ENCODE measurements at places on chromosomes 3 and 15. TPM values are rescaled to one million over a fixed set of nuclear protein-coding genes. Genes with fewer than 3 reads are reported as not detected.
A peak's percentile ranks its signal among the peaks of the same experiment; 100 is the strongest.

DNA sequence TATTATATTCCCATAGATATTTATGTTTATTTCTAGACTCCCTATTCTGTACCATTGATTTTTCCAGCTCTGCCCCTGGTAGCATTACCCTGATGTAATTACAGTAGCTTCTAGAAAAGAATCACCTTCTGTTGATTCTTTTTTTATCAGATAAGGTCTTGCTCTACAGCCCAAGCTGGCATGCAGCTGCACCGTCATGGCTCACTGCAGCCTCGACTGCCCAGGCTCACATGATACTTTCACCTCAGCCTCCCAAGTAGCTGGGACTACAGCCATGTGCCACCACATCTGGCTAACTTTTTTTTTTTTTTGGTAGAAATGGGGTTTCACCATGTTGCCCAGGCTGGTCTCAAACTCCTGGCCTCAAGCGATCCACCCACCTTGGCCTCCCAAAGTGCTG, 41.8 kb downstream of the SLC24A1 start:
- H3K4me3 ChIP-seq = no peak overlapping the region
- H3K27me3 ChIP-seq = no peaks in the 10 kb centered on the region
- H3K36me3 ChIP-seq = no peaks in the 10 kb centered on the region
- H3K4me1 ChIP-seq = no peaks in the 10 kb centered on the region
- H3K27ac ChIP-seq = no peak overlapping the region

- H3K4me3 ChIP-seq = no peak overlapping the region
- no peak for DNase-seq
- no peak overlapping the region for H3K27ac ChIP-seq
These were observed 289.5 kb downstream of the GABRG3 start for GRCh38 chr15:27260523-27260922.

GRCh38 chr15:64828985-64829384, 3.5 kb upstream of the PIF1 start:
- no peak overlapping the region for H3K27ac ChIP-seq
- H3K4me3 ChIP-seq = no peak overlapping the region
- H3K4me1 ChIP-seq = peaks cover 3% of the 10 kb centered on the region
- no peaks in the 10 kb centered on the region for H3K27me3 ChIP-seq
- no peak for DNase-seq

DNA sequence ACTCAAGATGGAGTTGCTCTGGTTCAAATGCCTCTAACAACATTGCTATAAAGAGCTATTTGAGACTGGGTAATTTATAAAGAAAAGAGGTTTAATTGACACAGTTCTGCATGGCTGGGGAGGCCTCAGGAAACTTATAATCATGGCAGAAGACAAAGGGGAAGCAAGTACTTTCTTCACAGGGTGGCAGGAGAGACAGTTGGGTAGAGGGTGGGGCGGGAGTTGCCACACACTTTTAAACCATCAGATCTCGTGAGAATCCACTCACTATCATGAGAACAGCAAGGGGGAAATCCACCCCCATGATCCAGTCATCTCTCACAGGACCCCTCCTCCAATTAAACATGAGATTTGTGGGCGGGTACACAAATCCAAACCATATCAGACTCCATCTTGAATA, 30.7 kb downstream of the MAP2K5 start:
- no peaks in the 10 kb centered on the region for H3K36me3 ChIP-seq
- H3K4me3 ChIP-seq = no peak overlapping the region
- no peaks in the 10 kb centered on the region for H3K4me1 ChIP-seq
- DNase-seq = no peak
- no peak overlapping the region for H3K27ac ChIP-seq
- H3K27me3 ChIP-seq = no peaks in the 10 kb centered on the region

DNA sequence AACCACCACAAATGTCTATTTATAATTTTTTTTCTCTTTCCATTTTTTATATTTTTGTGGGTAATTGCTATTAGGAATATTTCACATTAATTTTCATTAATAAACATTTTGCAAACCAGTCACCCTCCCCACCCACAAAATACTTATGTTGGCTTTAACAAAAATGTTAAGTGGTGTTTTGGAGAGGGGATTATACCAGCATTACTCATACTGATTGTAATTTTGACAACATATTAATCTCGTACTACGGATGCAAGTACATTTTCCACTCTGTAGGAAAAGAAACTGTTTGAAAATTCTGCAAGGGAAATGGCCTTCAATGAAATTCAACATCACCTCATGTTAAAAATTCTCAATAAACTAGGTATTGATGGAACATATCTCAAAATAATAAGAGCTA, 58.3 kb downstream of the BCHE start:
- no peaks in the 10 kb centered on the region for H3K27me3 ChIP-seq
- DNase-seq = no peak
- no peak overlapping the region for H3K4me3 ChIP-seq
- H3K27ac ChIP-seq = no peak overlapping the region
- H3K4me1 ChIP-seq = 0 out of 2 replicates have a peak, but pooled peaks cover 3% of the 10 kb centered on the region

- H3K27ac ChIP-seq = no peak overlapping the region
- H3K36me3 ChIP-seq = no peaks in the 10 kb centered on the region
- no peak for DNase-seq
These were observed 3.7 kb downstream of the BOC start for GRCh38 chr3:113214917-113215595.

GRCh38 chr3:24683633-24684384, 189.2 kb upstream of the THRB start:
- no peaks in the 10 kb centered on the region for H3K36me3 ChIP-seq
- H3K27ac ChIP-seq = no peak overlapping the region
- no peaks in the 10 kb centered on the region for H3K4me1 ChIP-seq
- H3K4me3 ChIP-seq = no peak overlapping the region
- H3K27me3 ChIP-seq = no peaks in the 10 kb centered on the region
- no peak for DNase-seq

Gene MASP1
- total RNA-seq = not detected

DNA sequence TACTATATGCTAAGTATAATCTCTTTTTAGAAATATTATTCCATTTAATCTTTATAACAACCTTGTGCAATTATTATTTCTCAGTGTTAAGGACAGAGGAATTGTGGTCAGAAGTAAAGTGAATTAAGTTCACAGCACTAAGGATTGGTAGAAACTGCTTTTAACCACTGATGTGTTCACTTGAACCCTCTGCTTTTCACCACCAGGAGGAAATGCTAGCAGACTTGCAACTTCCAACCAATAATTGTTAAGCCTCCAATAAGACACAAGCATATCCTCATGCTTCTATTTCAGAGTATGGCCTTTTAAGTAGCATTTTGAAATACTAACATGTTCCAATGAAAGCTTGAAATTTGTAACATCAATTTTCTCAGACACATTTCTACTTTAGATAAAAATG, 527.4 kb downstream of the SI start:
- H3K4me3 ChIP-seq = no peak overlapping the region
- H3K27me3 ChIP-seq = no peaks in the 10 kb centered on the region
- H3K27ac ChIP-seq = no peak overlapping the region

Gene PLA2G4E
- 1.4 TPM for total RNA-seq

GRCh38 chr15:31799319-31799714, 231.0 kb upstream of the CHRNA7 start:
- H3K27ac ChIP-seq = no peak overlapping the region
- no peak overlapping the region for H3K4me3 ChIP-seq
- DNase-seq = no peak
- H3K4me1 ChIP-seq = no peaks in the 10 kb centered on the region
- H3K36me3 ChIP-seq = no peaks in the 10 kb centered on the region

Gene ZNF774
- total RNA-seq = 11.9 TPM

DNA sequence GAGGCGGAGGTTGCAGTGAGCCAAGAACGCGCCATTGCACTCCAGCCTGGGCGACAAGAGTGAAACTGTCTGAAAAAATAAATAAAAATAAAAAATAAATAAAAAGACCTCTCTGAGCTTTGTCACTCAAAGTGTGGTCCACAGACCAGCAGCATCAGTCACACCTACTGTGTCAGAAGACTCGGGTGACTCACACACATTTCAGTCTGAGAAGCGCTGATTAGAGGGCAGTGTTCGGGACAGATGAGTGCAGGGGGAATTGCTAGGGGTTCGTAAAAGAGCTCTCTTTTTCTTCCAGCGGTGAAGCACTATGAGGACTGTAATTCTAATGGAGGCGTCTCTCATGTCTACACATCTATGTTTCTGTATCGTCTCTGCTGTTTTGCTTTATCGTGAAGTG, 5.7 kb downstream of the PODXL2 start:
- no peaks in the 10 kb centered on the region for H3K36me3 ChIP-seq
- no peak overlapping the region for H3K4me3 ChIP-seq
- H3K27ac ChIP-seq = no peak overlapping the region
- DNase-seq = no peak
- no peaks in the 10 kb centered on the region for H3K27me3 ChIP-seq

DNA sequence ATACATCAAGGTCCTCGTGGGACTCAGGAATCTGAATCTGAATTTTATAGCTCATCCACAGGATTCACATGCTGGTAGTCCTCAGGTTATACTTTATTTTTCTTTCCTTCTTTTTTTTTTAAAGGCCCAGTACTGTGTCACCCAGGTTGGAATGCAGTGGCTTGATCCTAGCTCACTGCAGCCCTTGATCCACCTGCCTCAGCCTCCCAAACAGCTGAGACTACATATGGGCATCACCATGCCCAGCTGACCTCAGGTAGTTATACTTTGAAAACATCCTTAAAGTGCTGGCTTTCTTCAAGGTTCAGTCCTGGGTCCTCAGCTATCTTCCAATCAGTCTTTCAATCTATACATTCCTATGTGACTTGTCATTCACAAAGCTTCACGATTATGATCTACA, 38.2 kb downstream of the SNX4 start:
- H3K27me3 ChIP-seq = no peaks in the 10 kb centered on the region
- no peak overlapping the region for H3K4me3 ChIP-seq
- no peak for DNase-seq
- H3K36me3 ChIP-seq = peaks cover 1% of the 10 kb centered on the region
- H3K4me1 ChIP-seq = peaks cover 11% of the 10 kb centered on the region

GRCh38 chr3:128730471-128730870, 4.5 kb downstream of the RAB7A start:
- no peaks in the 10 kb centered on the region for H3K27me3 ChIP-seq
- H3K4me3 ChIP-seq = no peak overlapping the region
- H3K27ac ChIP-seq = no peak overlapping the region
- no peaks in the 10 kb centered on the region for H3K36me3 ChIP-seq
- no peak for DNase-seq

Gene ADGRG7
- 4.2 TPM for total RNA-seq

DNA sequence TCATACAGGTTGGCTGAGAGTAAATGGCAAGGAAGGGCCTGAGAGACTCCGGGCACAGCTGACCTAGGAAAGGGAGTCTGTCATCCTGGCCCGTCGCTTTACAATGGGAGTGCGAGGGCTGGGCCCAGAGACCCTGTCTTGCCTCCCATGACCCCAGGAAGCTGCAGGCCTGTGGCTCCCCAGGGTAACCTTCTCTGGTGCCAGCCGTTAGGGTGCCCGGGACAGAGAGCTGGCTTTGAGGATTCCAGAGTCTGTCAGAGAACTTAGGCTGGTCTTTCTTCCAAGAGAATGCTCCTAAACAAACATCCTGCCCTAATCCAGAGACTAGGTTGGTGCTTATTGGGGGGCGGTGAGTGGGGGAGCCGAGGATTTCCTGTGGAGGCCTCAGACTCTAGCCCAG, 18.5 kb downstream of the ZNF710 start:
- H3K4me1 ChIP-seq = no peaks in the 10 kb centered on the region
- H3K36me3 ChIP-seq = no peaks in the 10 kb centered on the region
- H3K27ac ChIP-seq = no peak overlapping the region
- no peak for DNase-seq

DNA sequence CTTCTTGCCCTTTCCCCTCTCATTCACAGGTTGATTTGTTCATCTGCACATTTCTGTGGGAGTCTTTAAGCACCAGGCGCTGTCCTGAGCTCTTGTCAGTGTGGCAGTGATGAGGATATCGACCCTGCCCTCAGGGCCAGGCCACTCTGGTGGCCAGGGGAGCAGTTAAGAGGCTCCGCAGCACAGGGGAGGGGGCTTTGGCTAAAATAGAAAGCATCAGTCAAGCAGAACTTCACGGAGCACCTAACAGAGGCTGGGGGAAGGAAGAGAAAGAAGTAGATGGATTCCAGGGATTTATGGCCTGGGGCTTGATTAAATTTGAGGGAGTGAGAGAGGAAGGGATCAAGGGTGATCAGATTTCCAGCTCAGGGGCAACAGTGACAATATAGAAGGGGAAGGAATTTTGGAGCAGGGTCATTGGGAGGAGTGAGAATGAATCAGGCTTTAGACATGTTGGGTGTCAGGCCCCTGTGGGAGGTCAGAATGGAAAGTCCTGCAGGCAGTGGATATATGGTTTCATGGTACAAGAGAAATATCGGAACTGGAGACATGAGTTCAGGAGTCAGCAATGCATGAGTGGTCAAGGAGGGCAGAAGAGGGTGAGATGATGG, 73.0 kb upstream of the GLCE start:
- no peak overlapping the region for H3K4me3 ChIP-seq
- DNase-seq = no peak
- H3K4me1 ChIP-seq = no peaks in the 10 kb centered on the region
- H3K36me3 ChIP-seq = no peaks in the 10 kb centered on the region
- no peak overlapping the region for H3K27ac ChIP-seq

Gene CYP11A1
- total RNA-seq = 0.56 TPM

- DNase-seq = no peak
- H3K36me3 ChIP-seq = no peaks in the 10 kb centered on the region
- no peak overlapping the region for H3K4me3 ChIP-seq
- H3K27ac ChIP-seq = no peak overlapping the region
- no peaks in the 10 kb centered on the region for H3K4me1 ChIP-seq
- no peaks in the 10 kb centered on the region for H3K27me3 ChIP-seq
These were observed 1.9 kb downstream of the AQP9 start for GRCh38 chr15:58139989-58140522.

- no peak overlapping the region for H3K27ac ChIP-seq
- no peaks in the 10 kb centered on the region for H3K27me3 ChIP-seq
- no peaks in the 10 kb centered on the region for H3K36me3 ChIP-seq
These were observed 41.3 kb upstream of the GRIP2 start for GRCh38 chr3:14581334-14582044.

Gene CPEB1
- 0.82 TPM for total RNA-seq

Gene DNAH12
- 0.45 TPM for total RNA-seq

DNA sequence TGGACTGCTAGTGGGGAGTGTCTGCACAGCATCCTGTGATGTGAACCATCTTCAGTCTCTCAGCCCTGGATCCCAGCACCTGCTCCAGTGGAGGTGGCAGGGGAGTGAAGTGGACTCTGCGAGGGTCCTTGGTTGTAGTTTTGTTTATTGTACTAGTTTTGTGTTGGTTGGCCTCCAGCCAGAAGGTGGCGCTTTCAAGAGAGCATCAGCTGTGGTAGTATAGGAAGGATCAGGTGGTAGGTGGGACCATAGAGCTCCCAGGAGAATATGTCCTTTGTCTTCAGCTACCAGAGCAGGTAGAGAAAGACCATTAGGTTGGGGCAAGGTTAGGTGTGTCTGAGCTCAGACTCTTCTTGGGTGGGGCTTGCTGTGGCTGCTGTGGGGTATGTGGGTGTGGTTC, 20.9 kb downstream of the NEK11 start:
- no peaks in the 10 kb centered on the region for H3K27me3 ChIP-seq
- no peaks in the 10 kb centered on the region for H3K4me1 ChIP-seq
- H3K27ac ChIP-seq = peak overlapping the region; percentile 67
- DNase-seq = no peak

DNA sequence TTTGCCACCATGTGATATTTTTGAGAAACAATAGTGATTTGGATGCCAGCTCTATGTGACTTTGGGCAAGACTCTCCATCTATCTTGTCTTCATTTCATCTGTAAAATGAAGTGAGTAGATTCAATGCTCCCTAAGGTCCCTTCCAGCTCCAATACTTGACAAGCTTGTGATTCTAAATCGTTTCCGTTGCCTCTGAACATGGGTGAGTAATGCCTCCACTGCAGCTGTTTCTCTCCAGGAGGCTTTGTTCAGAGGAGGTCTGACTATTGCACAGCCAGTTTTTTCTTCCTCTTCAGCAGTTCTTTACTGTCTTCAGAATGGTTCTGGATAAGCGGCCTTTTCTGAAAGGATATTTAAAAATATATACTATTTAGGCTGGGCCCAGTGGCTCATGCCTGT, 14.8 kb upstream of the TMOD3 start:
- H3K4me3 ChIP-seq = no peak overlapping the region
- H3K27ac ChIP-seq = no peak overlapping the region
- no peaks in the 10 kb centered on the region for H3K27me3 ChIP-seq
- H3K4me1 ChIP-seq = peaks cover 10% of the 10 kb centered on the region
- DNase-seq = no peak
